ENCODE measurements at places on chromosomes 3 and 15.

DNA sequence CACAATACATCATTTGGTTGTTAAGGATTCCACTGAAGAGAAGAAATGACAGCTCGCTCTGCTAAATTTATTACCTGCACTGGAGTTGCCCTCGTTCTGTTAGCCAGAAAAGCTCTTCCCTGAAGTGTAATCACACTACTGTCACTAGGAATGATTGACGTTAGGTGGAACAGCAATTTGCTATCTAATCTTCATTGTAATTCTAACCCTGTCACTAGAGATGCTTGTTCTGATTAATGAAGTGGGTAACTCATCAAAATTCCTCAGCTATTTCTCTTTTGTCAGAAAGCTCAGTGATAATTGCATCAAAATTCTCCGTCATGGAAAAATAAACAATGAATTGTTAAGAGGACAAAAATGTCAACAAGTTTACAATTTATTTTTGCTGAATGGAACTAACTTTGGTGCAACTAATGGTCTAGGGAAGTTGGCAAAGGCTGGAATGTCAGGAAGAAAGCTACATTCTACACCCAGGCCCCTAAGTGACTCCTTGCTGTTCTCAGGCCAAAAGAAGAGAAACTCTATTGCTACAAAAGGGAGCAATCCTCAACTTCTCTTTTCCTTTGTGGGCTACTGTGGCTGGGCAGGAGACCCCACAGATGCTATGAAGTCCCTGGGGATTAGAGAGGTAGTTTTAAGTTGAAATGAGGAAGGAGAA is 34.1 kb downstream of the CCDC191 start:
- DNase-seq: no peak

GRCh38 chr3:81393251-81393650 is 368.2 kb downstream of the GBE1 start:
- peak; percentile 5 for DNase-seq

DNA sequence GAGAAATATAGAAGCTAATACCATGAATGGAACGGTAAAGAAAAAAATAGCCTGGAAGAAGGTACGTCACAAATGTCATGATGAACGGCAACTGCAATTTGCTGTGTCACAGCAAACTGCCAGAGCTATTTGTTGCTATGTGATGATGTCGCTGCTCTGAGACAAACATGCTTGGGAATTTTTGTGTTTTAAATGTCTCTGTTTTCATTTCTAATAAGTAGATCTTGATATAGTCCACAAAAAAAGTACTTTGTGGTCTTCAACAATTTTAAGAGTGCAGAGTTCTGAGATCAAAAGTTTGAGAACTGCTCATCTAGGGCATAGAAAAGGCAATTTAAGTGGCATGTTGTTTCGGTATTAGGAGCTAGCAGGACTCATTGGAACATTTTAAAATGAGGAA is 4.3 kb upstream of the NR1D2 start:
- DNase-seq: no peak

DNA sequence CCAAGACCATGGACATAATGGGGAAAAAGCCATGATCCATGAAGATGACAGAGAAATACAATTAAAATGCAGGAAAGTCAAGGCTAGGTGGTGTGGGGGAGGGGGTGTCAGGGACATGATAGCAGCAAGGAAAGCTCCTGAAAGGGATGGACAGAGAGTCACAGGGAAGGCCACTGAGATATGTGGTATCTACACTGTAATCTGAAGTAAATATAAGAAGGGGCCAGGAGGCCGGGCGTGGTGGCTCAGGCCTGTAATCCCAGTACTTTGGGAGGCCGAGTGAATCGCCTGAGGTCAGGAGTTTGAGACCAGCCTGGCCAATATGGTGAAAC is 62.5 kb downstream of the FOXP1 start:
- DNase-seq: no peak
